ENCODE measurements at places on chromosomes 2 and 18. TPM values are rescaled to one million over a fixed set of nuclear protein-coding genes. Genes with fewer than 3 reads are reported as not detected.

GRCh38 chr18:76431437-76432273, 63.4 kb downstream of the ZNF516 start:
- DNase-seq: no peak
- H3K27me3 ChIP-seq: no peaks in the 10 kb centered on the region
- no peak overlapping the region for H3K4me3 ChIP-seq
- no peaks in the 10 kb centered on the region for H3K36me3 ChIP-seq
- no peaks in the 10 kb centered on the region for H3K4me1 ChIP-seq

DNA sequence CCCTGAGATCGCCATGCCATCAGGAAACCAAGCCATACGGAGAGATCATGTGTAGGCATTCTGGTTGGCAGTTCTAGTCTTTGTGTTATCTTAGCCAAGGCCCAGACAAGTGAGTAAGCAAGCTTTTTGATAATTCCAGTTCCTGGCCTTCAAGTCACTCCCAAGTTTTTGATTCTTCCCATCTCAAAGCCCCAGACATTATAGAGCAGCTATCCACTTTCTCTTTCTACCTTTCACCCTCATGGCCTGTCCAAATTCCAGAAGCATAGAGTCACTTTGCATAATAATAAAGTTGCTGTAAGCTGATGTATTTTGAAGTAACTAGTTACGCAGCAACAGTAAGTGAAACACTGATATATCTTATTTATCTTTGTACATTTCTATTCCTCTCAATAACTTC, 26.8 kb upstream of the IL1RL1 start:
- DNase-seq: no peak
- no peaks in the 10 kb centered on the region for H3K36me3 ChIP-seq
- H3K27me3 ChIP-seq: no peaks in the 10 kb centered on the region
- no peak overlapping the region for H3K4me3 ChIP-seq
- H3K4me1 ChIP-seq: no peaks in the 10 kb centered on the region
- no peak overlapping the region for H3K27ac ChIP-seq

- H3K36me3 ChIP-seq: no peaks in the 10 kb centered on the region
- H3K27me3 ChIP-seq: no peaks in the 10 kb centered on the region
- H3K4me1 ChIP-seq: no peaks in the 10 kb centered on the region
- H3K4me3 ChIP-seq: no peak overlapping the region
- no peak overlapping the region for H3K27ac ChIP-seq
- no peak for DNase-seq
Observed at GRCh38 chr2:133635131-133635530, 66.9 kb upstream of the NCKAP5 start.

- H3K27me3 ChIP-seq: no peaks in the 10 kb centered on the region
- no peak for DNase-seq
- H3K36me3 ChIP-seq: no peaks in the 10 kb centered on the region
Observed at GRCh38 chr2:70743677-70744076, 24.3 kb downstream of the ADD2 start.

- peaks cover 60% of the 10 kb centered on the region for H3K4me1 ChIP-seq
- H3K27ac ChIP-seq: no peak overlapping the region
- no peaks in the 10 kb centered on the region for H3K36me3 ChIP-seq
- peak; percentile 59 for DNase-seq
- H3K4me3 ChIP-seq: no peak overlapping the region
Observed at GRCh38 chr2:7450188-7450832, 533.1 kb downstream of the RNF144A start.

DNA sequence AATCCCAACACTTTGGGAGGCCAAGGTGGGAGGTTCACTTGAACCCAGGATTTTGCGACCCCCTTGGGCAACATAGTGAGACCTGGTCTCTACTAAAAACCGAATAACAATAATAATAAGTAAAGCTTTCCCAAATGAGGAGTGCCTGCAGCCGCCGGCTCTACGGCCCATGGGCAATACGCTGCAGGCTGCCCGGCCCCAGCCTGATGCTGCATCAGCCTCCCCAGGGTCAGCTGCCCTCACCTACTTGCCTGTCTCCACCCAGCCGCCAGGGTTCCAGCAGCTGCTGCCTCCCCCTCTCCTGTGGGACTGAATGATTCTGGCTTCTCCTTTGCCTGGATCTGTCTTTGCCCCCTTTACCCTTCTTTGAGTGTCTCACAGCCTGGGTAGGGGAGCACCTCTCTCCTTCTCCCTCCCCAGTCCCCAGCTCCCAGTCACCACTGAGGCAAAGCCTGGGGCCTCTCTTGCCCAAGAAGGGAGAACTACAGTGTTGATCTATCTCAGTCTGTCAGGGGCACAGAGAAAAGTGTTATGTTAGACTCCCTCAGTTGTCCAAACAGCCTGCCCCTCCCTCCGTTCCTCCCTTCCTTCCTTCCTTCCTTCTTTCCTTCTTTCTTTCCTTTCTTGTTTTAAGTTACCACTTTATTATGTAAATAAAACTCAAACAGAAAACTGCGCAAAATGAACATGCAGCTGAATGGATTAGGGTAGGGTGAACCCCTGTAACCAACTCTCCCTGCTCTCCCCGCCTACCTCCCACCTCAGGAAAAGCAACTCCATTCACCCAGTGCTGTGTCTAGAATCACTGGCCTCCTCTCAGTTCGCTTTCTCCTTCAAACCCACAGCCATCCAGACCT, 38.2 kb upstream of the NPAS2 start:
- no peak for DNase-seq
- H3K4me3 ChIP-seq: no peak overlapping the region
- H3K4me1 ChIP-seq: no peaks in the 10 kb centered on the region
- H3K27me3 ChIP-seq: no peaks in the 10 kb centered on the region

- H3K27me3 ChIP-seq: no peaks in the 10 kb centered on the region
- no peak overlapping the region for H3K27ac ChIP-seq
- H3K36me3 ChIP-seq: no peaks in the 10 kb centered on the region
- peaks cover 8% of the 10 kb centered on the region for H3K4me1 ChIP-seq
Observed at GRCh38 chr2:130390460-130391057, 34.7 kb downstream of the PTPN18 start.

DNA sequence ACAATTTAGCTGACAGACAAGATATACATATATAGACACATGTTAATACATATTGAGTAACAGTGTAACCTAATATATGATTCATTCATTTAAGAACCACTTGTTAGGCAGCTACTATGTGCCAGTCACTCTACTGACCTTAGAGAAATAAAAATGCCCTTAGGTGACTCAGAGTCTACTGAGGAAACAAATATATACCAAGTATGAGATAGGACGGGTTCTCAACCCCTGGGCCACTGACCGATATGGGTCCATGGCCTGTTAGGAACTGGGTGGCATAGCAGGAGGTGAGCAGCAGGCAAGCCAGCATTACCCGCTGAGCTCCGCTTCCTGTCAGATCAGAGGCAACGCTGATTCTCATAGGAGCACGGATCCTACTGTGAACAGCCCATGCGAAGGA, 14.8 kb downstream of the STRN start:
- H3K27ac ChIP-seq: no peak overlapping the region
- peaks cover 13% of the 10 kb centered on the region for H3K4me1 ChIP-seq
- H3K27me3 ChIP-seq: no peaks in the 10 kb centered on the region
- H3K36me3 ChIP-seq: no peaks in the 10 kb centered on the region

DNA sequence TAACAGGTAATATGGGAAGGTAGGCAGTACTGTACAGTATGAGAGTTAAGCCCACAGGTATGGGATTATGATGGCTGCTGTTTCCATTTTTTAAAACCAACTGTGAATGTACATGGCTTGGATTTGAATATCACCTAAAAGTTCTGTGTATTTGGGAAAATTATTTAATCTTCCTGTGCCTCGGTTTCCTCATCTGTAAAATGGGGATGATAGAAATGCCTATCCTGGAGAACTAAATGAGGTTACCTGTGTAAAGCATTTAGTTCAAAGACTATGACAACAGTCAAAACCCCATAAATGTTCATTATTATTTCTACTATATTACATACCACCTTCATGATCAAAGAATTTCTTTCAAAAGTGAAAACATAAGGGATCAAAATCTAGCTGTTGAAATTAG, 3.6 kb downstream of the KLHL41 start:
- DNase-seq: no peak
- no peak overlapping the region for H3K27ac ChIP-seq
- H3K4me1 ChIP-seq: no peaks in the 10 kb centered on the region
- no peaks in the 10 kb centered on the region for H3K27me3 ChIP-seq

DNA sequence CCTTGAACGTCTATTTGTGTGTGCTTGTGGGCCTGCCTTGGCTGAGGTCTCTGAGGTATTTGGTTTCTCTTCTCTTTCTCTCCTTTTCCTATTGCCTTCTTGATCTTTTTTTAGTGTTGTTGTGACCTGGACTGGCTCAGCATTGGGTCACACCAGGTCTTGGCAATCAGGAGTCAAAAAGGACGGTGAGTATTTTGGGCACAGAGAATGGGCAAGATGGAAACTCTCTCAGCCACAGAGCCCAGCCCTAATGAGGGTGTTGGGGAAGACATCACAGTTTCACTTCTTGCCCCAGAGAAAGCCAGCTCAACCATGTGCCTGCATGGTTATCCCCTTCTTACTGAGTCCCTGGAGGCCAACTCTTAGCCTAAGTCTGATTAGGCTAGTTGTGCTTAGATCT, 13.7 kb upstream of the INO80C start:
- H3K4me1 ChIP-seq: no peaks in the 10 kb centered on the region
- no peak for DNase-seq
- H3K4me3 ChIP-seq: no peak overlapping the region
- no peaks in the 10 kb centered on the region for H3K36me3 ChIP-seq

DNA sequence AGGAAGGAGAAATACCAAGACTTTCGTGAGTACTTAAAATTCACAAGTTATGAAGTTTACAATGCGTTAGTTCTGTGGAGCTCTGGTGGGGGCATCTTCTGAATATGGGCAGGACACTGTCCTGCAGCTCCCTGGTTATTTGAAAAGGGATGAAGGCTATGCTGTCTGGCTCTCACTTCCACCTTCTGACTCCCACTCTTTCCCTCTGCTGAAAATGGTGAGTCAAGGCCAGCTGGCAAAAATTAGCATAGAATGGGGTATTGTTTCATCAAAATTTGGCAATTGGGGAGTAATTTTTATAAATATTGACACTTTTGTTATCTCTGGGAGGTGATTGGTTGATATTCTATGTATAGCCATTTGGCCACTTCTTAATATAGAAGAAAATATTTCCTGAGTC, 177.4 kb downstream of the PARD3B start:
- no peak for DNase-seq
- H3K27me3 ChIP-seq: peaks cover 3% of the 10 kb centered on the region
- no peak overlapping the region for H3K27ac ChIP-seq
- no peaks in the 10 kb centered on the region for H3K36me3 ChIP-seq
- no peaks in the 10 kb centered on the region for H3K4me1 ChIP-seq
- no peak overlapping the region for H3K4me3 ChIP-seq

- H3K4me3 ChIP-seq: no peak overlapping the region
- no peaks in the 10 kb centered on the region for H3K36me3 ChIP-seq
Observed at GRCh38 chr2:564471-565181, 112.6 kb downstream of the TMEM18 start.

- H3K36me3 ChIP-seq: no peaks in the 10 kb centered on the region
- H3K4me3 ChIP-seq: no peak overlapping the region
- H3K4me1 ChIP-seq: peaks cover 19% of the 10 kb centered on the region
- H3K27ac ChIP-seq: no peak overlapping the region
- no peak for DNase-seq
Observed at GRCh38 chr18:58758046-58758445, 86.8 kb downstream of the MALT1 start.

DNA sequence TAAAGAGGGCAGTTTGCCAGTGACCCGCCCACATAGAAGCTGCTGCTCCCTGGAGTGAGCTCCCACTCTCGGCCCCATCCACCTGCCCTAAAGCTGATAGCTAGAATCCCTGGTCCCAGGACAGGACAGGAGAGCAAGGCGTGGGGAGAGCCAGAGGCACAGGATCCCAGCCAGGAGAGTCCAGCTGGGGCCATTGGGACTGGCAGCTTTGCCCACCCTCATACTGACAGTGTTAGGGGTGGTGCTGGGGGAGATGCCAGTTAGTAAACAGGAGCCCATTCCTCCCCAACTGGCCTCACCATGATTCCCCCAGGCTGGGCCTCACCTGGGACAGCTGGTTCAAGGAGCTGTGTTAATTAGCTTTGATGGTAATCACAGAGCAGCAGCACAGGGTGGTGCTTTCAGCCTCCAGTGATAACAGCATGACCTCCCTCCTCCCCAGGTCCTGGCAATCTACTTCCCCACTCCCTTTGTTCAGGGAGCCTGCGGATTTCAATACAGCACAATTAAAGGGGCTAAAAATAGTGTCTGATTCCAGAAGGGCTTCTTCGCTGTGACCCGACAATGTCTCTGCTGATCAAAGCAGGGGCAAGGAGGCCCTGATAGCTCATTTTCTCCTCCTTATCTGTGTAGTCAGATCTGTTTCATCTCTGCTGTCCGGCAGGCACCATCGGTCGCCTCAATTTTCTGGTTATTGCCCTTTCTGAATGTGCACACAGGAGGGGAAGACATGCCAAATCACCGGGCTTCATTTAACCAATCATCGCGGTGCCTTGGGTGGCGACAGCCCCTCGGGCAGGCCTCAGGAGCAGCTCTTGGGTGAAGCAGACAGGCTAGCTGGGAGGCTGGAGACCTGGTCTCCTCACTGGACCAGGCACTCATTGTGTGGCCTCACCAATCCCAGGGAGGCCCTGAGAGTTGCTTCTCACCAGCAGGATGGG, 119.9 kb upstream of the TEX51 start:
- H3K4me3 ChIP-seq: no peak overlapping the region
- no peaks in the 10 kb centered on the region for H3K27me3 ChIP-seq
- H3K27ac ChIP-seq: no peak overlapping the region
- peaks cover 5% of the 10 kb centered on the region for H3K4me1 ChIP-seq

DNA sequence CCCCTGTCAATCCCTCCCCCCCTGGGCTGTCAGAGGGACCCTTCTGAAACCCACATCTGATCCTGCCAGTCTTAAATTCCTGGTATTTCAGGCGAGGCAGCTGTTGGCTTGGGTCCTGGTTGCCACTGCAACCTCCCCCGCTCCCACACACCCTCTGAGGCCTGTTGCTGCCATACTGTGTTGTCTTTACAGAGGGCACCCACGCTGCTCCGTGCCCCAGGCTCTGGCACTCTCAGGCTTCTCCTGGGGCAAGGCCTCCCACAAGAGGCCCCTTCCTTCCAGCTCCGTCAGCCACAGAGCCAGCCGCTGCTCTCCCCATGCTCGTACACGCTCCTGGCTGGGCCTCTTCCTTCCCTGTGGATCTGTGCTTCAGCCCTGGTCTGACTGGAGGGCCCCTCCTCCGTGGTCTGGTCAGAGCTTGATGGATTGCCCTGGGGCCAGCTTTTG, 8.6 kb downstream of the CABLES1 start:
- H3K4me3 ChIP-seq: no peak overlapping the region
- H3K4me1 ChIP-seq: no peaks in the 10 kb centered on the region
- H3K27me3 ChIP-seq: no peaks in the 10 kb centered on the region
- no peak for DNase-seq
- H3K27ac ChIP-seq: no peak overlapping the region

DNA sequence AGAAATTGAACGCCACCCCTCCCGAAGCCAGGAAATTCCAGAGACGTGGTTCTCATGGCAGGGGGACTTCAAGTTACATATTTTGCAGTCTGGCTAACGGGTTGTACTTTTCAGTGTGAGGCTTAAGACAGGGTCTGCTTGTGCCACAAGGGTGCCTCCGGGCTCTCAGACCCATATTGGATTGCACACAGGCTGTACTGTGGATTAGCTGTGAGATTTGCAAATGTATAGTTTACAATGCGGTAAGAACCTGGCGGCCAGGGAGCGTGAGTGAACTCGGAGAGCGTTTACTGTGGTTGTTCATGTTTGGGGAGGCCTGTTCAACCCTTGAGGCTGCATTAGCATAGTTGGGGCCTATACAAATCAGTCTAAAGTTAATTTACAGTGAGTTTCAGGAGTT, 143.9 kb upstream of the SIX2 start:
- H3K27ac ChIP-seq: no peak overlapping the region
- no peak for DNase-seq
- H3K4me1 ChIP-seq: no peaks in the 10 kb centered on the region
- no peak overlapping the region for H3K4me3 ChIP-seq

SPDYA gene
- not detected for polyA plus RNA-seq

SPP2 gene
- polyA plus RNA-seq: not detected

TMEM37 gene
- not detected for polyA plus RNA-seq

ACTR1B gene
- 12.0 TPM for polyA plus RNA-seq

MFSD2B gene
- polyA plus RNA-seq: not detected

OTOF gene
- polyA plus RNA-seq: 0.55 TPM

MYO5B gene
- polyA plus RNA-seq: not detected
